ENCODE measurements at places on chromosomes 4 and X.

- DNase-seq = peak; percentile 21
These were observed 183.8 kb downstream of the PTTG2 start for GRCh38 chr4:38144031-38144430.

- no peak for DNase-seq
These were observed 7.4 kb downstream of the CORIN start for GRCh38 chr4:47830265-47831025.

DNA sequence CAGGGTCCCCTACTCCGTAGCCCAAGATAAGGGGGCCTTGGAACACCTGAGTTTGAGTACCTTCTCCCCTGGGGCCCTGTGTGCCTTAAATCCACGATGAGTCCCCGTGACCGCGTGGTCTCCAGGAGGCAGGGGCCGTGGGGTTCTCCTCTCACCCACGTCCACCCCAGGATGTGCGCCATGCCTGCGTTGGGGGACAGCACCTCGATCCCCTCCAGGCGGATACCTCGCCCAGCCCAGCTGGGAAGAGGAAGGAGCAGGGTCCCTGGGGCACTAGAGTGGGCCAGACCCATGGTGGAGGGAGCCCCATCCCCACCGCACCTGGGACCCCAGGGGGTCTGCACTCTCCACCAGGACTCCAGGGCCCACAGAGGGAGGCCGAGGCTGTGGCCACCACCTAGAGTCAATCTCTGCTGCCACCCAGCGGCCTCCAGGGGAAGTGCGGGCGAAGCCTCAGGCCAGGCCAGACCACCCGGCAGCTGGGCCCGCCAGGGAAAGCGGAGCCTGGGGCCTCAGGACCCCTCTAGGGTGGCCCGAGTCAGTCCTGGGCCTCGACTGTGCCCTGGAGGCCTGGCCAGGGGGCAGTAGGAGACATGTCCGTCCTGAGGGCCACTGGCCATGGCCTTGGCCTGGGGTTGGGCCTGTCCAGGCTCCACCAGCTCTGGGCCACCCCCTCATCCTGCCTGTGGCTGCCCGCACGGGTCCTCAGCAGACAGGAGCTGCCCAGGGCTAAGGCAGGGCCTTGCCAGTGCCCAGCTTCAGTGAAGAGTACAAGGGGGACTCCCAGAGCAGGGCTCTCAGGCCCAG is 55.0 kb downstream of the FAM53A start:
- DNase-seq = peak; percentile 8

DNA sequence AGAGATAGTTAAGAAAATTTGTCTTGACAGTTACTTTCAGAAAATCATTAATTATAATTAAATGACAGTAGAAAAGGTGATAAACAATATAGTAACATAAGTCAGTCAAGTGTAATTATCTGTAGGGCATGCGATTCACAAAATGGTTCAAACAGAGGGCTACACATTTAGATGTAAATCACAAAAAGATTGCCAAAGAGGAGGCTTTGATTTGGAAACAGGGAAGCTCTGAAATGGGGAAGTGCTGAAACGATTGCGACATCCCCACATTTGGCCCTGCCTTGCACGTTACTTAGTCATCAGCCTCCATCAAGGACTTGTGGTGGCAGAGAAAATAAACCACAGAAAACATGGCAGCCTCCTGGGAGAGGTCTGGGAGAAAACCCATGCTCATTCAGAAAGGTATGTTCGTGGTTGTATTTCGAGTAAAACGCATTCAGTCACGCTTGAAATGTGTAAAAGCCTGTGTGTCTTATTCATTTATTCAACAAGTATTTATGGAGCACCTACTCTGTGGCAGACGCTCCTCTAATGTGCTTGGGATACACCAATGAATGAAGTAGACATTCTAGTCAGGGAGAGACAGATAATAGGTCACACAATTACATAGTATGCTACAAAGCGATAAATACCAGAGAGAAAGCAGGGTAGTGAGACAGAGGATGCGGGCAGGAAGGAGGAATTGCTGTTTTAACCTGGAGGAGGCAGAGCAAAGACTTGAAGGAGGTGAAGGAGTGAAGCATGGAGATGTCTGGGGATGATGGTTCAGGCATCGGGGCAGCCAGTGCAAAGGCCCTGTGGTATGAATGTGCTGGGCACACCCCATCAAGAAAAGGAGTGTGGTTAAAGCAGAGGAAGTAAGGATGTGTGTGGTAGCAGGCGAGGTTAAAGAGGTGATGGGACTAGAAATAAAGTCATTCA is 7.8 kb downstream of the RBM47 start:
- DNase-seq = peak; percentile 98

GRCh38 chrX:7586126-7586525 is 256.8 kb upstream of the VCX start:
- peak; percentile 1 for DNase-seq

DNA sequence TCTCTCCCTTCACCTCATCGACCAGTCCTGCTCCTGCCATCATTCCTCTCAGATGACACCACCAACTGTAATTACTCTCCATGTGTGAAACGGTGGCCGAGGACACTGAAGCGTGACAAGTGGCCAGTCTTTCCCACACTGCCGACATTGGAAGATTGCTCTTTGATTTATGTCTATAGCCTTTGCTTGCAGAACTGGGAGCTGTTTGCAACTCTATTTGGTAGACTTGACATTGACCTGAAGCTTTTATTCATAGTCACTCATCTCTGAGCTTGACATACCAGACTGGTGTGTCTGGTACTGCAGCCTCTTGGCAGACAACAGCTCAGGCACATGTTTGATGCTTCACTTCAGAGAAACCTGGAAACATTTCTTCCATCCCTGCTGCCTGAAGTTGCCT is 121.8 kb upstream of the GALNT7 start:
- DNase-seq = no peak

DNA sequence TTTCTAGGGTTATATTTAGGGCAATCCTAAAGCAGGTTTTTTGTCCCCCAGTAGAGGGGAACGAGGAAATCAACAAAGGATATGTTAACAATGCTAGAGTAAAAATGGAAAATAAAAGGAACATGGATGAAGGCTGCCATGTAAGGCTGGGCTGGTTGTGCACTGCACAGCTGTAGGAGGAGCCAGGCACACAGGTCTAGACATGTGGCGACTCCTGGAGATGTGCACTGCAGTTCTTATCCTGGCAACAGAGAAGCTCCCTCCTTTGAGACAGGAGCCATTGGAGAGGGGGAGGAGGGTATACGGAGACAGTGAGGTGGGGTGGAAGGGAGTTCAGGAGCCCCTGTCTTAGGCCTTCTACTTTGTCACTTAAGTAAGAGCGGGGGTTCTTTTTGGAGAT is 65.9 kb downstream of the NAT8L start:
- no peak for DNase-seq

- no peak for DNase-seq
These were observed 438.6 kb upstream of the EPHA5 start for GRCh38 chr4:66108898-66109297.

DNA sequence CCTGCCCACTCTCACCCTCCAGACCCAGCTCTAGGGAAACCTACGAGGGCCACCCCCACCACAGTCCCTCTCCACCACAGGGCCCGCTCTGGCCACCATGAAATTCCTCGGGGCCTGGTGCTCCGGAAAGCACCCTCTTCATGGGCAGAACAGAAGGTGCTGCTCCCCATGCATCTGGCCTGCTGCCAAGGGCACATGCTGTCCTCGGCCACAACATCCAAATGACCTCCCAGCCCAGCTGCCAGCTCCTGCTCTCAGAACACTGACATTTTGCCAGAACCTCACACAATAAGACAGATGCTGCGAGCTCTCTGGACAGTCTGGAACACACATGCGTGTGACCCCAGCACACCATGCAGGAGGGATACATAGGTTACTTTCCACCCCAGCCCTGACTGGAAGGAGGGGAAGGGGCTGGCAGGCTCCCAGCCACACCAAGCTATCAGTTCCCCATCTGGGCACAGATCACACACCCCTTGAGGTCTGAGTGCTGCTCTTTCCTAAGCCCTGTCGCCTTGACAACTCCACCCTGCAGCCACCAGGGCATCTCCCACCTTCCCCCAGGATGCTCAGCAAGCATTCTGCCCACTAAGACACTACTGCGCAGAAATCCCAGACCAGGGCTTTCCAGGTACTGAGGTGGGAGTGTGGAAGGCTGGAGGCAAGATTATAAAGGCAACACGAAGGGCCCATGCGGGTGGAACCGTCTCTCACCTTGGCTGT is 5.8 kb downstream of the CCNQ start:
- no peak for DNase-seq

DNA sequence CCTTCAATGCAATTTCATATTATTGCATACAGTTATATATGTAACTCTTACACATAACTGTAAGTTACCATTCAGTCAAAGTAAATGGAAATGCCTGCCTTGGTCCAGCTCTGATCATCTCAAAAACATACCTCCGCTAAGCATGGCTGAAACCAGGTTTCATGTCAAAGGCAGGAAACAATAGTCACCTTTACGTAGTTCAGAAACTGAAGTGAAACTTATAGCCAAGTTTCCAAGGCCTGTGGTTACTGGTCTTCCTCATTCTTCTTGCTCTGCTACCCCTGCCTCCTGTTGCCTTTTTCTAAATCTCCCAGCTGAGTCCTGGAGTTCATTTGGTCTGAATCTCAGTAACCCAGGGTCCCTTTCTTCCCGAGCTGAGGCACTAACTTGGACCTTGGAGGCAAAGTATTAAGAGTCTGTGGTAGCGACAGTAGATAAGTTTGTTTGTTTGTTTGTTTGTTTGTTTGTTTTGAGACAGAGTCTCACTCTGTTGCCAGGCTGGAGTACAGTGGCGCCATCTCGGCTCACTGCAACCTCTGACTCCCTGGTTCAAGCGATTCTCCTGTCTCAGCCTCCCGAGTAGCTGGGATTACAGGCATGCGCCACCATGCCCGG is 30.8 kb downstream of the DAPP1 start:
- DNase-seq = no peak
